Activated CD8-positive, alpha-beta memory T cell treated with anti-CD3 and anti-CD28 coated beads for 24 hours (primary cell): ENCODE measurements at places on chromosomes 16 and 17.

DNA sequence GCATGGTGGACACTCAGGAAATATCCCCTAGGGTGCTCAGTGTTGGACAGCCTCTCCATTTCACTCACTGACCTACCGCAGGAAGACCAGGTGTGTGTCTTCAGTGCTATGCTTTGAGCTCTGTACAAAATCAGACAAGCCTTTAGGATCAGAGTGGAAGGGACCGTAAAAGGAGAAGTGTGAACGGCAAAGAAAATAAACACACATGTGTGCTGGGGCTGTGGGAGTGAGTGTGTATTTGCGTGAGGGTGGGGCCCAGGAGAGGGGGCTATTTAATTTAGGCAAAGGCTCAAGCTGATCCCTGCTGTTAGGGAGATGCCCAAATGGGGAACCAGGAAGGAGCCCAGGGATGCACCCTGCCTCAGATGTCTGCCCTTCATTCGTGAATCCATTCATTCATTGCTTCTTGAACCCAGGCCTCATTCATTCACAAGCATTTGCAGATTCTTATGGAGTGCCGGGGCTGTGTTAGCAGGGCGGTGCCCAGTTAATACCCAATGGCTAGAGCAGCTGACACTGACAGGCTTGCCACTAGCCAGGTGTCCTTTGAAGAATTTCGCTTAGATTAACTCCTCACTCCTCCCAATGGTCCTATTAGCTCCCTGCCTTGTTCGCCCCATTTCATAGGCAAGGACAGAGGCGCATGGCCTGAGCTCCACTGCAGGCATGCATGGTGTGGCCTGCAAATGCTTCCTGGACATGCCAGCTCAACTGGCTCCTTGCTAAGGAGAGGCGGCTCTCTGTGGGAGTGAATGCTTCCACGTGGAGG lies 296.7 kb upstream of the FOXF1 start:
- DNase-seq: no peak

DNA sequence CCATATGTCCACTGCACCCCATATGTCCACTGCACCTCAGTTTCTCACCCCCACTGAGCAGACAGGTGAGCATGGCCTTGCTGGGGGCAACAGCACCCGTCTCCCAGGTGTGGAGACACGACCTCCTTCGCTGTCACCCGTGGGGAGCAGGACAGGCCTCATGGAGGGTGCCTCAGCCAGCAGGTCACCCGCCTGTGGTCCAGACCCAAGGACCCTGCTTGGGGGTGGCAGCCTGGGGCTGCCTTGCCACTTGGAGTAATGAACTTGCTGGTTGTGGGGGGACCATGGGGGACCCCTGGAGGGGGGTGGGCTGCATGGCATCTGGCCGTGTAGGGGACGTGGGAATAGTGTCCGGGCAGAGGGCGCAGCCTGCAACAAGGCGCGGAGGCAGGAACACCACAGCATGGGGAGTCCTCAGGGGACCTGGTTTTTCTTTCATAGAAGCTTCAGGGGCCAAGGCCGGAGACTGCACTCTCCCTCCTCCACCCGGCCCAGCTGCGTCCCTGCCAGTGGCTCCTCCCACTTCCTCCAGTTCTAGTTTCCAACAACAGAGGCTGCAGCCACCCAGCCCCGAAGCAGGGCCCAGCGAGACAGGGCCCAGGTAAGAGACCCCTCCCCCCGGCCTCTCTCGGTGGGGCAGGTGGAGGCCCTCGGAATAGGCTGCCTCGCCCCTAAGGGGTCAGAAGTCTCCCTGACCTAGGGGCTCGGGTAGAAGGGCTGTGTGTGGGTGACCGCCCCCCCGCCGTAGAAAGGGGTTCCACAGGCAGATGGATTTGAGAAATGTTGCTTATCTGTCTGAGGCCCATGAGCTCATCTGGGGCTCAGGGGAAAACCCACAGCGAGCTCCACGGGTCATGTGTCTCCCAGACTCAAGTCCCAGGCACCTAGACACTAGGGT lies at the start of gene NHLRC4:
Gene NHLRC4, plus strand, starts transcription at position 531 of the 898 bp plus-strand sequence. CDS start 1,043 bp downstream, outside the sequence.
- DNase-seq: peak; percentile 72

DNA sequence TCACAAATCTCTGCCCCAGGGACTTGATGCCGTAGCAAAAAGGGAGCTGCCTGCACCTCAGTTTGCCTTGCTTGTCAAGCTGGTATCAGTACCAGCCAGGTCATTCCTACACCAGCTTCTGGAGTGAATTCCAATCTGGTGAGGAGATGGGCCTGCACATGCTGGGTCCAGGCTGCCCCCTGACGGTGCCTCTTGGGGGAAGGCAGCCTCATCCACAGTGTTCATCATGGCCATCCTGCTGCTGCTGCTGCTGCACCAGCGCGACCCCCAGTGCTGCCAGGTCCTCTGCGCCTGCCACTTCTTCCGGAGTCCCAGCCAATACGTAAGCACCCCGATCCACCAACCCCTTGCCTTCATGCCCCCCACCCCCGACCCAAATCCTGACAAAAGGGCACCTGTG lies 8.3 kb downstream of the MRPL27 start:
- DNase-seq: no peak

- DNase-seq: no peak
Observed at GRCh38 chr17:47810901-47811635, 10.5 kb downstream of the OSBPL7 start.

GRCh38 chr16:87765473-87765775 lies 362 bp downstream of the KLHDC4 start:
- no peak for DNase-seq

GRCh38 chr16:27644165-27644564 lies 94.2 kb downstream of the KATNIP start:
- no peak for DNase-seq

GRCh38 chr17:9268546-9268945 lies 247.2 kb downstream of the NTN1 start:
- no peak for DNase-seq

DNA sequence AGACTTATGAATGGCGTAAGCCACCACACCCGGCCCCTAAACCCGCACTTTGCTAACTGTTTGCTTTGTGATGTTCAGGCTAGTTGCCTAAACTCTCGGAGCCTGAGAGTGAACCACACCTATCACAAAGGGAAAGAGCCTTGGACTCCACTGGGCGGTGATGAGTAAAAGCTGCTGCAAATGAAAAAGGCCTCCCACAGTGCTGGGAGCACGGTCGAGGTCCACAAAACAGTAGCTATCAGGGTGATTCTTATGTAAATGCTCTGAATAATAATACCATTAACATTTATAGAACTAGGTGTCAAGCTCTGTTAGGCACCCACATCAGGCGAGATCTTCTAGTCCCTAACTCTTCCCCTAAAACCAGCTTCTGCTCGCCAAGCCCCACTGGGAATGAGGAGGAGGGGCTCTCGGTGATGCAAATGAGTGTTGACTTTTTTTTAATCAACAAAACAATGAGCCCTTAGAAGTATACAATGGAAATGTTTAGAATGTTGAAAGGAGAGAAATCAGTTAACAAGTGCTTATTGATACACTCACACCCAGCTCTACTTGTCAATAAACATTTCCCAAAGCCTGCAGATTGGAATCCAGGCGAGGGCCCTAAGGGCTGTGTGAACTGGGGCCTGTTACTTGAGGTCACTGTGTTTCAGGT lies 19.8 kb downstream of the FBRS start:
- DNase-seq: no peak

GRCh38 chr17:10088444-10088843 lies 110.0 kb downstream of the GAS7 start:
- no peak for DNase-seq

DNA sequence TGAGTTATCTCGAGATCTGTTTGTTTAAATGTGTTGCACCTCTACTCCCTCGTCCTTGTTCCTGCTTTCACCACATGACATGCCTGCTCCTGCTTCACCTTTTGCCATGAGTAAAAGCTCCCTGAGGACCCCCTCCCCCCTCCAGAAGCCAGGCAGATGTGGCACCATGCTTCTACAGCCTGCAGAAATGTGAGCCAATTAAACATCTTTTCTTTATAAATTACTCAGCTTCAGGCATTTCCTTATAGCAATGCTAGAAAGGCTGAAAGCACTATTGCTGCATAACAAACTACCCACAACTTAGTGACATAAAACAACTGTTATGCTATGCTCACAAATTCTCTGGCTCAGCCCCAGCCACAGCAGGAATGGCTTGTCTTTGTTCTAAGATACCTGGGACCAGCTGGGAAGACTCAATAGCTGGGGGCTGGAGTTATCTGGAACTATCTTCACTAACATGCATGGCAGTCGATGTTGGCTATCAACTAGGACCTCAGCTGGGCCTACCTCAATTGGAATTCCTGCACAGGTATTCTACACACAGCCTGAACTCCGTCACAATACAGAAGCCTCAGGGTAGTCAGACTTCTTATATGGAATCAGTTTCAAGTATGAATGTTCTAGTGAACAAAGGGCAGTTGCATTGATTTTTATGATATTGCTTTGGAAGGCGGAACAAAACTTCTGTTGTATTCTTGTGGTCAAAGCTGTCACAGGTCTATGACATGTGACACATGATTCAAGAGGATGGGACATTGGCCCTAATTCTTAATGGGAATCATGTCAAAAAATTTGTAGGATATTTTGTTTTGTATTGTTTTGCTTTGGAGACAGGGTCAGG lies 186.0 kb upstream of the PIRT start:
- no peak for DNase-seq

- no peak for DNase-seq
Observed at GRCh38 chr17:70588003-70588402, 418.7 kb downstream of the KCNJ2 start.

GRCh38 chr17:46143827-46144236 lies 49.4 kb downstream of the KANSL1 start:
- no peak for DNase-seq

DNA sequence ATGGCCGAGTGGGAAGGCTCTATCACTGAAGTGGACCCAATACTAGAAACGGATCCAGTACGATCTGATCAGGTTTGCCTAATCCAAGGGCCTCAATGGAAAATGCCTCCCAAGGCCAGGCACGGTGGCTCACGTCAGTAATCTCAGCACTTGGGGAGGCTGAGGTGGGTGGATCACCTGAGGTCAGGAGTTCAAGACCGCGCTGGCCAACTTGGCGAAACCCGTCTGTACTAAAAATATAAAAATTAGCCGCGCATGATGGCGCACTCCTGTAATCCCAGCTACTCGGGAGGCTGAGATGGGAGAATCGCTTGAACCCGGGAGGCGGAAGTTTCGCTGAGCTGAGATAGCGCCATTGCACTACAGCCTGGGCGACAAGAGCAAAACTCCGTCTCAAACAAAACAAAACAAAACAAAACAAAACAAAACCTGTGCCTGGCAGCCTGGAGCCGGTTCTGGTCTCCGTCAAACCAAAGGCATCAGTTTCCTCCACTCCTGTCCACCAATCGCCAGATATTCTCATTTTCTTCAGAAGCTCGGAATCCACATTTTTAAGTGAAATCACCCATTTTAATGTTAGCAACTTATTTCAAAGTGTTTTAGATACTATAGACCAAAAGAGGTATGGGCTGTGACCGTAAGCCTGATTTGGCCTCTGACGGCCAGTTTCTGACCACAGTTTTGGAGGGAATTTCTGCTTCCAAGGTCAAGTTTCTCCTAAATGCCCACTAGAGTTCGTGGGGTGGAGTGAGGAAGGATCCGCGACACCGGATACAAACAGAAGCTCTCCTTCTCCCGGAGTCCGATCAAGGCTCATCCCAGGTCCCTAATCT lies 664 bp downstream of the NQO1 start:
- DNase-seq: no peak

DNA sequence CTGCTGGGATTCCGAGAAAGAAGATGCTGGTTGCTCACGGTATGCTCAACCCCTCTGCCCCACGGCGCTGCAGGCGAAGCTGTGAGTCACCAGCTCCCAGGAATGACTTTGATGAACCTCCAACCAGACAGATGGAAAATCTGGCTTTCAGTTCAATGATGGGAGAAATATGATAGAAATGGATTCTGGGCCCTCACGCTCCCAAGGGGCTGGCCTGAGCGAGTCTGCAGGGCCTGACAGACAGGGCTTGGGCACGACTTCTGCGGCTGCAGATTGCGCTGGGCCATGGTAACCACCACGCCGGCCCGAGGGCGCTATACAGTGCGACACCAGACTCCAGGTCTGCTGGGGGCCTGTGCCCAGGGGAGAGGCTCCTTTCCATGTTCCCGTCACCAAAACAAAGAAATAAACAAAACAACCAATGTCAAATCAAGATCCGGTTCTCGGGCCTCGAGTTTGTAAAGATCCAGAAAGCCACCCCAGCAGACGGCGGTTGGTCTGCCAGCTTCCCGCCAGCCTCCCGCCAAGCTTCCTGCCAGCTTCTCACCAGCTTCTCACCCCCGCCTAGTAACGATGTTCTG lies 11.1 kb upstream of the ABR start:
- DNase-seq: no peak

- no peak for DNase-seq
Observed at GRCh38 chr17:8552577-8553320, 77.8 kb downstream of the MYH10 start.

GRCh38 chr17:60792250-60792898 lies 114.7 kb downstream of the BCAS3 start:
- no peak for DNase-seq

DNA sequence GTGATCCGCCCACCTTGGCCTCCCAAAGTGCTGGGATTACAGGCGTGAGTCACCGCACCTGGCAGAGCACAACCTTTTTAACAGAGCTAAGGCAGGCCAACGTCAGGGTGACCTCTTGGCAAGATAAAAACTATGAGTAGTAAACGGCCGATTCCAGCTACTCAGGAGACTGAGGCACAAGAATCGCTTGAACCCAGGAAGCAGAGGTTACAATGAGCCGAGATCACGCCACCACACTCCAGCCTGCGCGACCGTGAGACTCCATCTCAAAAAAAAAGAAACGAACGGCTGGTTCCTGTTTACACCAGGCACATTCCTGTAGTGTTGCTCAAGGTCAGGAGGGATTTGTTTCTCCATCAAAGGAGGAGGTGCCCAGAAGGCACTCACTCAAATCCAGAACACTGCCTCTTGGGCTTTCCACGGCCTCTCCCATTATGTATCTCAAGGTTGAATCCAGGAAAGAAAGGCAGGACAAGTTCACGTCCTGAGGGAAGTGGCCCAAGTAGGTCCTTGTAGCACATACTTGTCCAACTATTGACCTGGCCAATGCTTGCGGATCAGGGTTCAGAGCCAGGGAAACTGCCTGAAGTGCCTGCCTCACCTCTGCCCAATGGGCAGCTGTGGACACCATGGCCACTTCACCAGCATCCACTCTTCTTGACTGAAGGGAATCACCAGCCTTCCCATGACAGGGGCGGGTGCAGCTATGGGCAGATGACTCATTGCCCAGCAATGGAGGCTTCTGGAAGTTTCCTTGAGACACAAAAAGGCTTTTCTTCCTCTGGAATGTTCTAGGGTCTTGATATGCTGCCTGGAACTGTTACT lies 13.5 kb downstream of the KNOP1 start:
- no peak for DNase-seq

GRCh38 chr16:86619239-86619794 lies 41.0 kb downstream of the FOXL1 start:
- DNase-seq: no peak
